ENCODE measurements at places on chromosomes 4 and X. TPM values are rescaled to one million over a fixed set of nuclear protein-coding genes. Genes with fewer than 3 reads are reported as not detected.

- DNase-seq, result no peak
- no peaks in the 10 kb centered on the region for H3K27me3 ChIP-seq
- no peaks in the 10 kb centered on the region for H3K36me3 ChIP-seq
- no peak overlapping the region for H3K27ac ChIP-seq
- H3K4me3 ChIP-seq, result no peak overlapping the region
- H3K4me1 ChIP-seq, result no peaks in the 10 kb centered on the region
Measured at GRCh38 chrX:5388087-5388486, 840.6 kb downstream of the NLGN4X start.

GRCh38 chrX:7132335-7133049, 15.0 kb upstream of the STS start:
- DNase-seq, result peak; percentile 33
- peaks cover 31% of the 10 kb centered on the region for H3K4me1 ChIP-seq
- peaks cover 2% of the 10 kb centered on the region for H3K27me3 ChIP-seq
- H3K27ac ChIP-seq, result peak overlapping the region; percentile 96
- peak overlapping the region; percentile 25 for H3K4me3 ChIP-seq

Gene SPACA5
- total RNA-seq, result not detected

Gene RHOH
- 20.4 TPM for total RNA-seq

Gene GAGE12F
- total RNA-seq, result not detected

DNA sequence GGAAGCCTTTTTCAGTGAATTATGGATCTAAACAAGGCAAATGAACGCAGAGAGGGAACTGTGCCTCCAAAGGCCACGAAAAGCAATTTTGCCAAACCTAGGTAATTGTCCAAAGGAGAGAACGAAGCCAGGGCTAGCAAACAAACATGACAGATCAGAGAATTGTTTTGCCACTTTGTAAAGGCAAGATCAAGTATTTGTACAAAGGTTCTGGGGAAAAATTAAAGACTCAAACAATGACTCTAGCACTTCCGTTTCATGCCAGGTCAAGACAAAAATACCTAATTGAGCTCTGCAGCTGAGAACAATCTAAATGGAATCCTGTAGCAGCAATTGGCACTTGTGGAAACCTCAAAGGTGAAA, 8.5 kb downstream of the RBM47 start:
- H3K4me1 ChIP-seq, result peaks cover 9% of the 10 kb centered on the region
- no peaks in the 10 kb centered on the region for H3K36me3 ChIP-seq
- no peak for DNase-seq
- H3K27me3 ChIP-seq, result no peaks in the 10 kb centered on the region

DNA sequence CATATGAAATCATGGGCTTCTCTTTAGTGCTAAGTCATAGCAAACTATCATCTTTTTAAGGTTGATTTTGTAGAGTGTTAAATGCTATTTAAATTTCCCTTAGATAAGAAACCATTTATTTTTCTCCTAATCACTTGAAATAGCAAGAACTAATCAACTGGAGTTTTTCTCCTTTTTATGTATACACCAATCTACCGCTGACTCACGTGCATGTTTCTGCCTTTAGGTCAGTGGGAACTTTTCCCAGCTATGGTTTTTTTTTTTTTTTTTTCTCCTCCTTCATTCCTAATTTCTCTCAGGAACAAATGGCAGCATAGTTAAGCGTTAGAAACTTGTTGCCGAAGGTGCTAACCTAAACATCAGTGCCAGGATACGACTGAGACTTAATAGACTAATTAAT, 176.4 kb downstream of the BMPR1B start:
- H3K4me3 ChIP-seq, result no peak overlapping the region
- H3K36me3 ChIP-seq, result no peaks in the 10 kb centered on the region
- H3K27ac ChIP-seq, result no peak overlapping the region
- peaks cover 4% of the 10 kb centered on the region for H3K4me1 ChIP-seq
- no peaks in the 10 kb centered on the region for H3K27me3 ChIP-seq

Gene PPEF2
- total RNA-seq, result not detected

Gene CLNK
- not detected for total RNA-seq

DNA sequence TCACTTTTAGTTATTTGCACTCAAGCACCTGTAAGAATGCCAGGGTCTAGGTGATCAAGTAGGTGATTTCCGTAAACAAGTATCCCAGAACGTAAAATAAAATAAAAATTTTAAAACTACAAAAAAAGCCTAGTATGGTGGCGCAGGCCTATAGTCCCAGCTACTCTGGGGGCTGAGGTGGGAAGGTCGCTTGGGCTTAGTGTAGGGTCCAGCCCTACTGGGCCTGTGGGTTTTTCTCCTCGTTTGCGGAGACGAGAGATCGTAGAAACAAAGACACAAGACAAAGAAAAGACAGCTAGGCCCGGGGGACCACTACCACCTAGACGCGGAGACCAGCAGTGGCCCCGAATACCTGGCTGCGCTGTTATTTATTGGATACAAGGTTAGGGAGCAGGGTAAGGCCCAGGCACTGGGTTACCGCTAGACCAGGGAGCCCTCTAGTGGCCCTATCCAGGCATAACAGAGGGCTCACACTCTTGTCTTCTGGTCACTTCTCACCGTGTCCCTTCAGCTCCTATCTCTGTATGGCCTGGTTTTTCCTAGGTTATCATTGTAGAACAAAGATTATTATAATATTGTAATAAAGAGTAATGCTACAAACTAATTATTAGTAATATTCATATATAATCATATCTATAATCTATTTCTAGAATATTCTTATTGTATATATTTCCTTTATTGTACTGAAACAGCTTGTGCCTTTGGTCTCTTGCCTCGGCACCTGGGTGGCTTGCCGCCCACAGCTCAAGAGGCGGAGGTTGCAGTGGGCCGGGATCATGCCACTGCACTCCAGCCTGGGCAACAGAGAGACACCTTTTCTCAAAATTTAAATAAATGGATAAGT, 38.4 kb downstream of the SAGE1 start:
- no peak overlapping the region for H3K27ac ChIP-seq
- no peaks in the 10 kb centered on the region for H3K27me3 ChIP-seq
- no peak overlapping the region for H3K4me3 ChIP-seq
- no peaks in the 10 kb centered on the region for H3K4me1 ChIP-seq

GRCh38 chr4:40046311-40046980, 10.2 kb upstream of the N4BP2 start:
- no peaks in the 10 kb centered on the region for H3K36me3 ChIP-seq
- H3K27me3 ChIP-seq, result no peaks in the 10 kb centered on the region
- H3K4me1 ChIP-seq, result no peaks in the 10 kb centered on the region
- no peak for DNase-seq

GRCh38 chr4:7248857-7249256, 56.5 kb downstream of the SORCS2 start:
- DNase-seq, result no peak
- no peaks in the 10 kb centered on the region for H3K4me1 ChIP-seq
- H3K36me3 ChIP-seq, result peaks cover 6% of the 10 kb centered on the region

DNA sequence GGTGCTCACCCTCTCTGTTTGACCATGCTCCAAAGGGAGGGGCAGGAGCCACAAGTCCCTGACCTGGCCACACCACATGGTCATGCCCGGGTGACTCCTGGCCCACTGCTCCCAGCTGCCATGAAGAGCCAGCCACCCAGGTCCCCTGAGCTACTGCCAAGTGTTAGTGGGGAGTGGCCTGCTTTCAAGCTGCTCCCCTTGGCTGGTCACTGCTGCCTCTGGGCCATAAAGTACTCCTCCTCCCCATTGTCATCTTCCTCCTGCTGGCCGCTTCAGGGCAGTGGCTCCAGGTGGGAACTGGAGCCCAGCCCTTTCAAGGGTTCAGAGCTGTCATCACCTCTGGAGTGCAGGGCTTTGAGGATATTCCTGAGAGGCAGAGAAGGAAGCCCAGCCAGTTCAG, 27.3 kb upstream of the RBBP7 start:
- no peaks in the 10 kb centered on the region for H3K27me3 ChIP-seq
- H3K4me1 ChIP-seq, result peaks cover 3% of the 10 kb centered on the region
- no peak for DNase-seq
- no peak overlapping the region for H3K27ac ChIP-seq
- H3K36me3 ChIP-seq, result no peaks in the 10 kb centered on the region
- no peak overlapping the region for H3K4me3 ChIP-seq

Gene SPANXA1
- total RNA-seq, result not detected

- no peak overlapping the region for H3K27ac ChIP-seq
- peak overlapping the region; percentile 87 for H3K4me3 ChIP-seq
- no peaks in the 10 kb centered on the region for H3K4me1 ChIP-seq
- peaks cover 3% of the 10 kb centered on the region for H3K27me3 ChIP-seq
- no peaks in the 10 kb centered on the region for H3K36me3 ChIP-seq
Measured at GRCh38 chrX:64204701-64205440, 637 bp downstream of the AMER1 start.
